ENCODE measurements at places on chromosomes 1 and 21.
A peak's percentile ranks its signal among the peaks of the same experiment; 100 is the strongest.

DNA sequence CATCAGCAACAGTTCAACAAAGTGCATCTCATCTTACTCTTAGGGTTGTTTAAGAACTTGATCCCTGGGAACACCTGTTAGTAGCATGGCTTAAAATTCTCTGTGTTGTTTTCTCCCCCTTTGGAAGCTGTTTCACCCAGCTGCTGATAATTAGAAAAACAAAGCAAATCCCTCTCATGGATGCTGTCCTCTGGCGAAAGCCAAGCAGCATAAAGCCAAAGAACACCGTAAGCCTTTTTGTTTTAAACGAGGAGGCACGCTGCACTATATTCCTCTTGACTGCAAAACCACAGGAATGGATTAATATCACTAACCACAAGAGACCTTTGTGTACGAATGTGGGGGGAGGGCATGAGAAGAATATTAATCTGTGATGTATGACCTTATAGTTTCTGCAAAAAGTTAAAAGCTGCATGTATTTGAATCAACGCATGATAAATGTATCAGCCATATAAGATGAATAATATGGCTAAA is 923.2 kb downstream of the LTN1 start:
- no peak for DNase-seq

GRCh38 chr21:37554661-37555379 is 188.2 kb downstream of the DYRK1A start:
- DNase-seq: no peak

DNA sequence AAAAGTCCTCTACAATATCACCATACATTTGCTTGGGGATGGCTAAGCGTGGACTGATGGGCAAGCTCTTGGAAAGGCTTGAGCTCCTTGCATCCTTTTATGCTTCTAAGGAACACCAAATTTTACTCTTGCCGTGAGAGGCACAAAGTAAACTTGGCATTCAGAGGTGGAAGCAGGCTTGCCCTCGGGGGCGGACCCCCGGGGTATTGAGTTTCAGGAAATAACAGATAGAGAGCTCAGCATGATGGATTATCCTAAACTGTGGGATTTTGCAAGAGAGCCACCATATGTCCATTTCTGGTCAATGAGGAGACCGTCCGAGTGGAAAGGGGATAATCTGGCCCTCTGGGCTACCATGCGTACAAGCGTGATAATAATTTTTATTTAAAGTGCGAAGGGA is 14.0 kb downstream of the IFI16 start:
- no peak for DNase-seq

GRCh38 chr21:27734146-27734545 is 767.3 kb upstream of the ADAMTS5 start:
- DNase-seq: no peak

GRCh38 chr1:209720326-209720725 is 15.7 kb downstream of the HSD11B1 start:
- DNase-seq: no peak

DNA sequence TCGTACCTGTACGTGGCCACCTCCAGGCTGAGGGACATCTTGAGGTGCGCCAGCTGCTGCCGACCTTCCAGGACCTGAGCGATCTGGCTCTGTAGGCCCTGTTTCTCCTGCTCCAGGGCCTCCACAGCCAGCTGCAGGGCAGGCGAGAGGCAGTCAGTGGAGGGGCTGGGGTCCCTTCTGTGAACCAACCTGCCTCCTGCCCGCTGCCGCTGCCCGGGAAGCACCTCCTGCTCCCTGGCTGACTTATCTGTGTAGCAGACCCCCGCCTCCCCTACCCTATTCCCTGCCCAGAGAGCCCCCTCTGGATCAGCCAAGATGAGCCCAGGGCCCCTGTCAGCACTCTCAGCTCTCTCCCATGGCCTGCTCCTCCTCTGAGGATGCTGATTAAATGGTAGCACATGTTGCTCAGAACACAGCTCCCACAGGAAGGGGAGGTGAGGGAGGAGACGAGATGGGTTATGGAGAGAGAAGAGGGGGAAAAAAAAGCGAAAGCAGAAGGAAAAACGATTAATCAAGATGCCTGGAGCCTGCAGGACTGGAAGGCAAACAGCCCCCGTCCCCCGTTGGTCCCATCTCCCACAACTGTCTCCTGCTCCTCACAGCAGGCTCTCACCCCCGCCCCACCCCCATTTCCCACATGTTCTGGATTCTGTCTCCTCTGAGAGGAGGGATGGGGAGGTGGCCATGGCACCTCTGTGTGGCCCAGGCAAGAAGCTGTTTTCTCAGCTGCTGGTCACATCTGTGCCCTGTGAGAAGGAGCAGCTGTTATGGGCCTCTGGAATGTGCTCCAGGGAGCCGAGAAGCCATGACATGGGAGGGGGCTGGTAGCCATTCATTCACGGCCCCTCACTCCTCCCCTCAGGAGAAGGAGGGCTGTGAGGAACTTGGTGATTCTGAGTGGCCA is 1.7 kb downstream of the NES start:
- DNase-seq: no peak

DNA sequence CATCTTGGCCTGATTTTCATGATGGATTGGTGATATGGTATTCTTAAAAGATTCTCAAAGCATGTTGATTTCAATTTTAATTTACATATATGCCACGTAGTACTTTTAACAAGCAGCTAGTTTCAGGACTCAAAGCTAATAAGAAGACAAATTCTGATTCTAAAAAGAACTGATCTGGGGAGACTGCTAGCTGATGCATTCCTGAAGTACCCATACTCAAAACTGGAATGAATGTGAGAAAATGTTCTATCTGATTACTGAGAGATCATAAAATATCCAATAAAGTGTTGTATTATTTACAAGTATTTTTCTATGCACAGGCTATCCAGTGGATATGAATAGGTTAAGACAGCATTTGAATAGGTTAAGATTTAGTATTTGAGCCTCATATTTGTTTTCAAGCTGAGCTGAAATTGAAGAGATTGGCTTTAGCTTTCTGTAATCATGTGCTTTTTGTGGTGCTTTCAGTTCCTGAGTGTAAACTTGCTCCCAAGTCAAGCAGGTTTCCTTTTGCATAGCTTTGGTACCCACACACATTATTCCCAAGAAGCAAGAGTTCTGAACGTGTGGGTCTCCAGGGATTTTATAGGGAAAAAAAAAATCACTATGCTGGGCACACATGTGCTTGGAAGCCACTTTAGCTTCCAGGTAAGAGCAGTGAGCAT is 114.1 kb downstream of the VPS13D start:
- no peak for DNase-seq

GRCh38 chr1:115312742-115313141 is 25.3 kb downstream of the NGF start:
- no peak for DNase-seq

DNA sequence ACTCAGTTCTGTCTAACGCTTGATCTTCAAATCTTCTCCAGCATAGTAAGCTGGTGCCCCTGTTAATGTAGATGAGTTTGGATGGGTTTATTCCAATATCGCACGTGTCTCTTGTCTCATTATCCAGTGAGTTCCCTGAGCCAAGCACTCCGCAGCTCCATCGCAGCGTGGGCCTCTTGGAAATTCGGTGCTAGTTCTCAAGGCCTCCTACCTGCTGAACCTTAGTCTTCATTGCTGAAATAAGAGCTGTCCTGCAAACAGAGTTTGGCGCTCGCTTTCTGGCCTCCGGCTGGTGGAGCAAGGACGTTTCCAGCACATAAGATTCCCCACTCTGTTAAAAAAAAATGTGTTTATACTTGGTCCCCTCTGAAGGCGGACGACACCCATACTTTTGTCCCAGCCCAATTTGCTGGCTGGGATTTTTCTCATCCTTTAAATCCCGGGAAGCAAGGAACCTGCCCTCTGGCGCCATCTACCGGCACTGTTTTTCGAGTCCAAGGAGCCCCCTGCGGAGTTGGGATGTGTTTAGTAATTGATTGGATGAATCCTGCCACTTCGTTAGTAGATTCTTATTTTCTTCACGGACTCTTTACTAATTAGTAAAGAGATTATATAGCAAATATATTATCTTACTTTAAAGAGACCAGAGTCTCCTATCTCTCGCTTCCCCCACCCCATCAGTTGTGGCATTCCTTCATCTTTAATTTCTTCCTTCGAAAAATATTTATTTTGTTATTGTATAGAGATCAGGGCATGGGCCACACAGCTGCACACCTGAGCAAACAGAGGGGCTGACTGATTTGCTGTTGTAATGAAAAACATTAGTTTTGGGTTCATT is 14.7 kb downstream of the JUN start:
- no peak for DNase-seq

GRCh38 chr21:46551636-46552241 is 53.1 kb downstream of the S100B start:
- DNase-seq: peak; percentile 21

DNA sequence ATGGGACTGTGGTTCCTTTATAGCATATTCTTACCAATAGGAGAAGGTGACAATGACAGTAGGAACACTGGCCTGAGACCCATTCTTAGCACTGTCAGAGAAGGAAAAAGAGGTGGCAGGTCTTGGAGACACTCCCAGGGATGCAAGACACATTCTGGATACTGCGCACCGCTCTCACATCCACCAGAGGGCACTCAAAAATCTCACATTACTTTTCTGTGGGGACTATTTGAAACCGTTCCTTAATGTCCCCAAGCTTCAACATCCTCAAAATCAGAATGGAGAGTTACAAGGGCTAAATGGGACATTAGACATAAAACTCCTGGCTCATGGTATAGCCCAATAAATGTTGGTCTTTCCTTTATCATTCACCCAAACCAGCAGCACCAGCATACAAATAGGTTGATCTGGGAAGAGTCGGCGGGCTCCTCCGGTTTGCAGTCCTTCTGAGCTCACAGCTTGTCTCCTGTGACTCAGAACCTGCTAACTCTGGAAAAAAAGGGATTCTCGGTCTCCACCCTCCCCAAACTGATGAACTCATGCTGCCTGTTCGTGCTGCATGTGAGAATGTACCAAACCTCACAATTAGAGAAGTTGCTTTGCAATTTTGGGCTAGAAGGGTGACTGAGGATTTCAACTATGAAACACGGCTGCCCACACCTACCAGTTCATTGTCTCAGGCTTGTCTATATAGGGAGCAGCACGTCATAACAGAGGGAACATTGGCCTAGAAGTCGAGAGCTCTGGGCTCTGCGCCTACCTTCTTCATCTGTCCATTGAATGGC is 40.2 kb downstream of the IL12RB2 start:
- DNase-seq: no peak

GRCh38 chr21:41916888-41917433 is 36.9 kb downstream of the C2CD2 start:
- DNase-seq: no peak

DNA sequence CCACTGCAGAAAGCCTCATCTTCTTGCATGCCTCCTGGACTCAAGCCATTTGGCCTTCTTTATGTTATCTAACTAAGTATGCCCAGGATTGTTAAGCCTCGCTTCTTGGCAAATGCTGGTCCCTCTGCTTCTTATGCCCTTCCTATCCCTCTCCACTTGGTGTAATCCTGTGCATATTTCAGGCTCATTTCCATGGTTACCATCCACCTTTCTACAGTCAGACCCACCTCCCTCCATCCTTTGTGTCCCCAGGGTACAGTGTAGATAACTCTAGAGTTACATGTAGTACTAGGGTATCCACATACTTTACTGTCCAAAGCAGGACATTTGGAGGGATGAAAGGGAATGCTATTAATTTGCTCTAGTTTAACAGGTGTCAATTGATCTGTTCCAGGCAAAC is 6.5 kb upstream of the RNF19B start:
- no peak for DNase-seq

DNA sequence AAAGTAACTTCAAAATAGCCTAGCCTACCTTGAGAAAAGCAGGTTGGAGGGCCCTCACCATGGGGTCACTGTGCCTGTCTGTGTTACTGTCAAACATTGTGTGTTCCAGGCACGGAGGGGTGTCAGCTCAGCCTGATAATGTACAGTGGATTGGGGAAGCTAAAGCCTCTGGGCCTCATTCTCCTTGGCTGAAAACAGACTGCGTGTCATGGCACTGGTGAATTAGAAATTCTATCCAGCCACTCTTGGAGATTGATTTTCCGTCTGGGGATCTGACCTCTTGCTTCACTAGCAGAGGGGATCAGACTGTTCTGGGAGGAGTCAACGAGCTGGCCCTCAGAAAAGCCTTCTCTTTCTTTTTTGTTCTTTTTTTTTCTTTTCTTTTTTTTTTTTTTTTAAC is 123.5 kb upstream of the HOOK1 start:
- DNase-seq: no peak

- DNase-seq: no peak
These were observed 12.8 kb downstream of the WDR3 start for GRCh38 chr1:117942293-117942692.

DNA sequence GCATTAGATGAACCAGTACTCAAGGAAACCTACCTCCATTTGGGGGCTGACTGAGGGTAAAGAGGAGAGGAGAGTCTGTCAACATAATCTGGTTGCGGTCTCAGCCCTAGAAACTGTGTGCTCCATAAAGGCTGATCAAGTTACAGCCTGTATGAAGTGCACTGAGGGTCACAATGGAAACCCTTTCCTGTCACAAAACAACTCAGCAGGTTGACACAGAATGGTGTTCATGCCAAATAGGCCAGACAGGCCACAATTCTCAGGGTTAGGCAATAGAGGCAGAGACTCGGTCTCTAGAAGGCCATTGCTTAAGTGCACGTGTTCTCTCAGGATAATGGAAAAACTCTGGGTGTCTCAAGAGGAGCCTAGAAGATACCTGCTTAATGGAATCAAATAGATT is 4.1 kb upstream of the ANKRD35 start:
- DNase-seq: no peak

DNA sequence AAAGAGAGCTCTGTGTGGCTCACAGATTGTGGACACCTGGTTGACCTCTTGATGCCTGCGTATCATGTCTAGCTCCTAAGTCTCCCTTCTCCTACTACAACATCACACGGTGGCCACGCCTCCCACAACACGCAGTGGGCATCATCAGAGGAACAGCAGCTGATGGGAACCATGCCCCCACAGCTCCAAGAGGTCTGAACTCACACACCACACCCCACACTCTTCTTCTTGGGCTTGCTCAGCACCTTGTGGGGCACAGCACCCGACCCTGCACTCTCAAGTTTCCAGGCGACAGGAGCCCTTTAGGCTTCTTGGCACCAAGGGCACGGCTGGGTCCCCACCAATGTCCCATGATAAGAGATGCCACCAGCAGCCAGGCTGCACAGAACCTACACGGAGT is 18.8 kb upstream of the CDCP2 start:
- DNase-seq: no peak

DNA sequence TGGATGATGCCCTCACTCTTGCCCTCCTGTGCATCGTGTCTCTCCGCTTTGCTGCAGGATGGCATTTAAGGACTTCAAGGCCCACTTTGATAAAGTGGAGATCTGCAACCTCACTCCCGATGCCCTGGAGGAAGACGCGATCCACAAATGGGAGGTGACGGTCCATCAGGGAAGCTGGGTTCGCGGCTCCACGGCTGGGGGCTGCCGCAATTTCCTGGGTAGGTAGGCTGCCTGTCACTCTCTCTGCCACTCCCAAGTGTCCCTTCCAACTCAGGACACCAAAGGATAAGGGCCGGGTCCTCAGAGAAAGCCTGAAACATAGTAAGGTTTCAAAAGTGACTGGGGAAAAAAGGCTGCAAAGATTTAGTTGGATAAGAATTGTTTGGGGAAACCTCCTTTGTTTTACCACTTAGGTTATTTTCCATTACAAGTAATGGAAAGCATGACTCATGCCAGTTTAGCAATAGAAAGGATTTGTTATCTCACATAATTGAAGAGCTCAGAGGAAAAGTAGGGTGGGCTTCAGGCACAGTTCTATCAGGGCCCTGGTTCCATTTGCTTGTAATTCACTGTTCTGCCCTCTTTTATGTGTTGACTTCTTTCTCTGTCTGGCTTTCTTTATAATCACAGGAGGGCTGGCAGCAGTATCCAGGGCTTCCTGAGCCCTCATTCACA is 31.9 kb downstream of the CAPN9 start:
- no peak for DNase-seq

Measured in T-helper 2 cell treated with Interferon-gamma antibody and Interleukin-4, amounts not matched to agents 5 μg/mL and 100 μg/mL, for 36 hours (primary cell).